ENCODE measurements at places on chromosomes 6 and 20.

DNA sequence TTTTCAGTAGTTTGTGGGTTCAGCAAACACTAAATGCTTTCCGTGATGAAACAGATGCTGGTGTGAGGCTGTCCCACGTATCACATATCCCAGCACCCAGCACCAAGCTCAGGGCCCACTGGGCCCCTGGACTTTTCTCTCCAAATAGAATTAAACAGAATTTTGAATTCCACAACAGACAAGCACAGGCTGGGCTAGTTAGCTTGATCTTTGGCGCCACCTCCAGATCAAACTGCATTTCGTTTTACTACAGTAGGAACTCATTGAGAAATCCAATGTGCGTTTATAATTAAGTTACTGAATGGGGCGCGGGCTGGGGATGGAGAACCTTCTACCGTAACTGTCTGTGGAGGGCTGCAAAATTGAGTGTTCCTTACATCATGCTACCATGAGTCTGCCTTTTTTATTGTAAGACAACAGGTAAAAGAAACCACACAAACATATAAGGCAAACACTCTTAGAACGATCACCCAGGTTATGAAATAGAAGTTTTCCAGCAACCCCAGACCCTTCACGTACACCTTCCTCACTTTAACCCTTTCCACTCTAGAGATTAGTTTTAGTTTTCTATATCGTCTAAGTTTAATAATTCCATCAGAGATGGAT is 107.8 kb downstream of the ZFP64 start:
- DNase-seq: peak; percentile 75

DNA sequence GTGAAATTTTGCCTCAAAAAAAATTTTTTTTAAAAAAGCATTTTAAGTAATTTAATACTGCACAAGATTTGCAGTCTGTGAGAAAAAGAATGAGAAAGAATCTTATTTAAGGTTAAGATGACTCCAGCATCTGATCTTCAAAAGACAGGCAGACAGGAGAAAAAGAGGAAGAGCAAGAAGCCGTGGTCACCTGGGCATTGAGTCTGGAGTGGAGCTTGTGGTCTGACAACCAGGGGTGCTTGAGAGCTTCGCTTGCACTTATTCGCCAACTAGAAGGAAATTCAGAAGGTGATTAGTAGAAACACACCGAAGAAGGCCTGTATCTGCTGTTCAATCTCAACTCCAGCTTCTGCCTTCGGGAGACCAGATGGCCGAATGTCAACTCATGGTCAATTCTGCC is 75.9 kb downstream of the MYLK4 start:
- DNase-seq: no peak

DNA sequence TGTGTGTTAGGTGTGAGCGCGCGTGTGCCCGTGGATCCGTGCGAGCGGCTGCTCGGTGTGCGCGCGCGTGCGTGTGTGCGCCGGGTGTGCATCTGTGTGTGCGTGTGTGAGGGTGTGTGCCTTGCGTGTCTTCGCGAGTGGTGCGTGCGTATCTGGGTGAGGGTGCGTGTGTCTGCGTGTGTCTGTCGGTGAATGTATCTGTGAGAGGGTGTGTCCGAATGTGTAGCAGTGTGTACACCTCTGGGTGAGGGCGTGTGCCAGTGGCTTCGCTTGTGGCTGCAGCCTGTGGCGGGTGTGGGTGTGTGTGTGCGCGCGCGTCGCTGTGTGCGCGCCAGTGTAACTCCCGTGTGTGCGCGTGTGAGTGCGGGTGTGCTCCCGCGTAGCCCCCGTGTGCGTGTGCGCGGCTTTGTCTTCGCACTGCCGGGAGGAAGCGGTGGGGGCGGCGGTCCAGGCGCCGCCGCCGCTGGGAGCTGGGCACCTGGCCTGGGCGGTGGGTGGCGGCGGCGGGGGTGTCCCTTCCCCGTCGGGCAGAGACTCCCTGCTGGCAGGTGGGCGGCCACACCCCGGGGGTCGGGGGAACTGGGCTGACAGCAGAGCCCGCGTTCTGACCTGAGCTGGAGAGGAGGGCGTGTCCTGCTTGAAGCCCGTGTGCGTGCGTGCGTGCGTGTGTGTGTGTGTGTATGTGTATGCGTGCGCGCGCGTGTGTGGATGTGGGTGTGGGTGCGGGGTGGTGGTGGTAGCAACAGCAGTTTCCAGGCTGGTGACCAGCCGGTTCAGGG is 61.3 kb upstream of the EPB41L1 start:
- DNase-seq: peak; percentile 15

DNA sequence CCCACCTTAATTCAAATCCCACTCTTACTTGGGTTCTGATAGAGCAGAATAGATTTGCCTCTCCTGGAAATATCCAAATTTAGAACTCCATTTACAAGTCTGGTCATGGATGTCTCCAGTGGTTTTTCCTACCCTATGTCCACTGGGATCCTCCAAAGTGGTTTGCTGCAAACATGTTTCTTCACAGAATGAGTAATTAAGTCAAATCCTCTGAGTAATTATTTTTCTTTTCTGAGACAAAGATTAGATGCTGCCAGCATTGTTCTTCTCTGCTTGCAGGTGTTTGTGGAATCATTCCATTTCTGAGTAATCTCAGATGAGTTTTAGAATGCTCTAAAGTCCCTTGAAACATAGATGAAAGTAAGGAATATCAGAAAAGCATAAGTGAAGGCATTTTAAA is 21.9 kb downstream of the DTD1 start:
- DNase-seq: peak; percentile 3

GRCh38 chr6:77292564-77293546 is 170.4 kb downstream of the HTR1B start:
- peak; percentile 83 for DNase-seq

Data from MCF 10A (cell line).